PC-3 (cell line): ENCODE measurements at places on chromosomes 4 and X. TPM values are rescaled to one million over a fixed set of nuclear protein-coding genes. Genes with fewer than 3 reads are reported as not detected.
A peak's percentile ranks its signal among the peaks of the same experiment; 100 is the strongest.

Gene OPRPN
- not detected in 2 replicates for total RNA-seq

DNA sequence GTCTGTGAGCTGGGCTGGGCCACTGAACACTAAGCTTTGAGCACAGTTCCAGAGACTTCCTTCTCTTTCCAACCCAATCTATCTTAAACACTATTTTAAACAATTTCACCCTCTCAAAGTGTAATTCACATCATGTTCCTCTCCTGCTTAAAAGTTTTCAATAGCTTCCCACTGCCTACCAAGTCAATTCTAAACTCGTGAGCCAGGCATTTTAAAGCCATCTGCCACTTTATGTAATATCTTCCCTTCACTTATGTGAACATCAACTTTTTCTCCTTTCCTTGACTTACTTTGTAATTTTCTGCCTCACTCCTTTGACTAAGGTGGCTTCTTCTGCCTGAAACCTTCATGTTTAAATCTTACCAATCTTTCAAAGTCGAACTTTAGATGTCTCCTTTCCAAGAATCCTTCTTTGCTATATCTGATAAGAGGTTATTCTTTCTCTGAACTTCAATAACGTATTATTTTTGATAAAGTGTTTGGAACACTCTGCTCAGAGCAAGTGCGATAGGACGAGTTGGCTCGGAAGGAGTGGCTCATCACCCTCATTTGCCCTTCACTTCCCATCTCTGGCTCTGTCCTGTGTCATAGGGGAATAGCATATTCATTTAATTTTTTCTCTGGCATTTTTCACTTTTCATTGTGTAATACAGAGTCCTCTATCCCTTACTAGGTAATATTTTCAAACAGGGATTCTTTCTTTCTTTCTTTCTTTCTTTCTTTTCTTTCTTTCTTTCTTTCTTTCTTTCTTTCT is 13.0 kb upstream of the SPARCL1 start:
- no peak for DNase-seq

DNA sequence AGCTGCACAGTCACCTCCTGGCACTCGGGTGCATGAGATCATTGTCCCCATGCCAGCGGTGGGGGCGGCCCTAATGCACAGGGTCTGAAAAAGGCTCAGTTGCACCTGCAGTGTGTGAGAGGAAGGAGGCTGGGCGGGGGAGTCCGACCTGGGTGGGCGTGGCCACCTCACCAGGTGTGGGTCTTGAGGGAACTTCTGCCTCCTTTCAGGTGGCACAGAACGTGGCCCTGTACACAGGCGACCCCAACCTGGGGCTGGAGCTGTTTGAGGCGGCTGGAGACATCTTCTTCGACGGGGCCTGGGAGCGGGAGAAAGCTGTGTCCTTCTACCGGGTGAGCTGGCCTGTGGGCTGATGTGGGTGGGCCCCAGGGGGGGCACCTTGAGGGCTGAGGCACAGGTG is 34.3 kb upstream of the HTRA3 start:
- DNase-seq: no peak

DNA sequence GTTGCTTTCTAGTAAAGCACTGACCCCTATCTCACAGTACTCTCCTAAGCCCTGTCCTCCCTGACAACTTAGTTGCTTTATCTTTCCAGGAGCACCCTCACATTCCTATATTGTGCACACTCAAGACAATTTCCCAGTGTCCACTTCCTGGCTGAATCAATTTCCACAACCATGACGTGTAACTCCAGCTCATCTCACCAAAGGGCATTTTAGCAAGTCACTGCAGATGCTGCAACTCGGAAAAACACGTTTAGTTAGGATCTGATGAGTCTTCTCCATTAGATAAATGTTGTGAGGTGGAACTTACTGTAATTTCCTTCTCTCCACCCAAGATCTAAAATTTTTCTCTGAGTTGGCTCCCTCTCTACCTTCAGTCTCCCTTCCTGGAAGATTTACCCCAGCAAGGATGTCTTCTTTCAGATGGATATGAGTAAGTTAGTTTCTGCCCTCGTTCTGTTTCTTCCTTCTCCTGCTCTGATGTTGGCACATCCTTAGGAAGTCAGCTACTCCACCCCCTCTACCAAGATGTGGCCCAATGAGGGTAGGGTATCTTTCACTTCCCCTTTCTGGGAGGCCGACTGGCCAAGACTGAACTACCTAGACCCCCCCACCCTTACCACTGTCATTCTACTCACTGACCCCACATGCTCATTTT is 28.8 kb upstream of the IL13RA1 start:
- peak; percentile 32 for DNase-seq

Gene LAS1L
- total RNA-seq: 69.0 and 78.4 TPM in 2 replicates

DNA sequence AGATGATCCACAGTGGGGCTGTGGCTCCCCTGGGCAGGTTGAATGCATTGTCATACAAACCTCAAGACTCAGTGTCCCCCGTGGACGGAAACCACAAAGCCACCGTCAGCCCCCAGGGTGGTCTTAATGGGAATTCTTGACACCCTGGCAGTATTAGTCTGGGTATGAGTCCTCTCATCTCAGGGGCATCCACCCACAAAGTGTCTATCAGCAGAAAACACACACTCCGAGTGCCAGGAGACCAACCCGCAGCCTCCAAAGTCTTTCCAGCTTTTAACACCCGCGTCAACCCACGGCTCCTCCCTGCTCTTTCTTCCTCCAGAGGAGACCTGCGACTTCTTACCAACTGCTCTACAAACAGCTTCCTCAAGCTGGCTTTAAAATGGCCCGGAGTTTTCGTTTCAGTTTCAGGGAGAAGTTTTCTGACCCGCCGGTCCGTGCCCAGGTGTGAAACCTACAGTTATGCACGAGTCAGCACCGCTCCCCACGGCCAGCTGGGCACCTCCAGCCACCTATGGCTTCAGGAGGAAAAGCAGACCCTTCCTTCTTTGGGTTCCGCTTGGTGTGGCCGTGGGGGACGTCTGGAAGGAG is 14.4 kb upstream of the ASMTL start:
- no peak for DNase-seq

GRCh38 chr4:6548882-6549230 is 26.1 kb upstream of the MAN2B2 start:
- no peak for DNase-seq

- DNase-seq: no peak
Measured at GRCh38 chr4:27062256-27062655, 201.6 kb downstream of the STIM2 start.

DNA sequence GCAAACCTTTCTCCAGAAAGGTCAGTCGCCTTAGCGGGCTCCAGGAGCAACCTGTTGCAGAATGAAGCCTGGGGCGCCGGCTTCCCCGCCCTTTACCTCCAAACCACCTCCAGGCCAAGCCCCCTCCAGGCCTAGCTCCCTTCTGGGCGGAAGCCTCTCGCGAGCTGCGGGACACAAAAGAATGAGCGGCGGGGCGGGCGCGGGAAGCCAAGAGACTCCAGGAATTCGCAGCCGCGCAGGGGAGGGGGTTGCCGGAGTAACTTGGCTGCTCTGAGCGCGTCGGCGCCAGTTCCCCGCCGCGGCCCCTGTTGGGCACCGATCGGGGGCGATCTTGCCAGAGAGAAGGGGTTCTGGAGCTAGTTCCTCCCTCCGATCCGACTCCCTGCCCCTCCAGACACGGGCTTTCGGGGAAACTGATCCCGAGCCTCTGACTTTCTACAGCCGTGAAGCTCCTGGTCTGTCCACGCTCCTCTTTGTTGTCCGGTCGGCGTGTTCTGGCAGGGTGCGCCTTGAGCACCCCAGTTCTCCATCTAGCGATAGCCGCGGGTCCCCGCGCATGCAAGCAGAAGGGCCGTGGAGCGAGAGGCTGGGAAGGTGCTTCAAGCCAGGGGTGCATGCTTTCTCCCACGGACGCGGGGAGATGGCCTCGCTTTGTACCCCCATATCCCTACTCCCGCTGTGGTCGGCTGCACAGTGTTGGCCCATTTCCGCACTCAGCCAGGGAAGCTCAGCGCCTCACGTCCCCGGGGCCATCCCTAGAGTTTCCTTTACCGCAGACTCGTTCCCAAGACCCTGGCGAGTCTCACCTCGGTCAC is 1.2 kb downstream of the PROM1 start:
- no peak for DNase-seq

Gene LANCL3
- 0.26 and 0.52 TPM in 2 replicates for total RNA-seq

Gene BDH2
- 10.5 and 16.0 TPM in 2 replicates for total RNA-seq

DNA sequence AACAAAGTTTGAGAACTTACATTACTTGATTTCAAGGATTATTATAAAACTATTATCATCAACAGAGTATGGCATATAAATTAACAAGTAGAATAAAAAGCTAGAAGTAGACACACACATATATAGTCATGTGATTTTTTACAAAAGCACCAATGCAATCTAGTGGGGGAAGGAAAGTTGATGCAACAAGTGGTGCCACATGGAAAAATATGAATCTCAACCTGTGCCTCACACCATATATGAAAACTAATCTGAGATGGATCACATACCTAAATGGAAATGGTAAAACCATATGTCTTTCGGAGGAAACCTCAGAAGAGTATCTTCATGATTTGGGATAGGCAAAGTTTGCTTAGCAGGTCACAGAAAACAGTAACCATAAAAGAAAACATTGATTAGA is 34.9 kb upstream of the USP9X start:
- no peak for DNase-seq

DNA sequence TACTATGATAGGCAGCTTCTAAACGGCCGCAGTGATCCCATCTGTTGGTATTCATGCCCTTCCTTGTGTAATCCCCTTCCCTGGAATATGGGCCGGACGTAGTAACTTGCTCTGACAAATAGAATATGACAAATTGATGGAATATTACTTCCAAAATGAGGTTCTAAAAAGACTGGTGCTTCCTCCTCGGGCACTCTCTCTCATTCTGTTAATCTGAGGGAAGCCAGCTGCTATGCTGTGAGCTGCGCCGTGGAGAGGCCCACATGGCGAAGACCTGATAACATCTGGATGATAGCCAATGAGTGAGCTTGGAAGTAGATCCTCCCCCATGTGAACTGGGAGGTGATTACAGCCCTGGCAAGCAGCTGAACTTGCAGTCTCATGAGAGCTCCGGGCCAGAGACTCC is 27.2 kb upstream of the SLC25A4 start:
- no peak for DNase-seq

- DNase-seq: peak; percentile 71
Measured at GRCh38 chr4:87120411-87121162, 99.8 kb downstream of the KLHL8 start.

DNA sequence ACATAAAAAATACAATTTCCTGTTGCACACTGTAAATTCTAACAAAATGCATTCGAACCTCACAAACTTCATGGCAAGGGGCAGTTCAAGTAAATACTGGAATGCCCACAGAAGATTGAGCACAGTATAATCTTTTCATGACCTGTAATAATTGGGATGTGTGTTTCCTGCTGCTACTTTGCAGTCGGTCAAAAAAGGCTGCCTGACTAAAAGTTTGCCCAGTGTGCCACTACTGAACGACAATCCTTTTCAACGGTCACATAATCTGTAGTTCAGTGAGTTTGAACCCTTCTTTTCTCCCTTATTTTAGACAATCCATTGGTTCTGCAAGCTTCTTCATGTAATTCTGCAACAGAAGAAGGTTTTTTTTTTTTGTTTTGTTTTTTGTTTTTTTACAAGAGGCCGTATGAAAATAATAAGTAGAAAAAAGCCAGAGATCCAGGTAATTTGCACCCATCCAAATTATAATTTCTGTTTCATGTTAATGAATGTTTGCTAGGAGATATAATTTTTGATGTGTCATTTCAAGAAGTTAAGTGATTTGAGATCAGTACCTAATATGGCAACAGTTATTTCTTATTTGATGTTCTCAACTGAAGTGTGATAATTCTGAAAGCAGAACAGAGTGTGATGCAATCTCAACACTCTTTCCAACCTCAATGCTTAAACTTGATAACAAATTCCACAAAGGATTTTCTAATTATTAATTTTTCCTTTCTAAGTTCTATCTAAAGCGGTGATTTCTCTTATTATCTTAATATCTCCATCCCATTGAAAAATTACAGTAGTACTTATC is 237.6 kb downstream of the FSTL5 start:
- DNase-seq: no peak

Gene RPL39
- total RNA-seq: 869 and 1,578 TPM in 2 replicates

DNA sequence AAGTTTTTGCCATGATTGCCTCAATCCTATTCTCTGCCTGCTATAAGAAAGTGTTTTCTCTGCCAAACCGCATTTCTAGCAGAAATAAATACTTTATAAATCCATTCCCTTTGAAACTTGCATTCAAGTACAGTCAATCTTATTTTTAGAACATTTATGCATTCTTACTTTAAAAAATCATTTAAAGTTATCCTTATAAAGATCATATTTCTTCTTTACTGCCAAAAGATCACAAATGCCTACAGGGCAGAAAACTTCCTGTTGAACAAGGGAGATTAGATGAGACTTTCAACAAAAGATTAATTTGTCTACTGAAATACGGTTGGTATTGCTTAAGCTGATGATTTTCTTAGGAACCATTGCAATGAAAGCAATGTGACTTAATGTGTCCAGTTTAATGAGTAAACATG is 207.2 kb upstream of the SLIT2 start:
- peak; percentile 69 for DNase-seq

DNA sequence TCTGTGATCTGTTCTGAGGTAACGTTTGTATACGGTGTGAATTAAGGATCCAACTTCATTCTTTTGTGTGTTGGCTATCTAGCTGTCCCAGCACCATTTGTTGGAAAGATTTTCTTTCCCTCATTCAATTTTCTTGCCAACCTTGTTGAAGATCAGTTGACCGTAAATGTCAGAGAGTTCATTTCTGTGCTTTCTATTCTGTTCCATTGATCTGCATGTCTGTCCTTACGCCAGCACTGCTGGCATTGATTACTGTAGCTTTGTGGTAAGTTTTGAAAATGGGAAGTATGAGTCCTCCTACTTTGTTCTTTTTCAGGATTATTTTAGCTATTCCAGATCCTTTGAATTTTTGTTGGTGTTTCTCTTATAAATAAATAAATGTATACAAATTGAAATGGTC is 60.8 kb downstream of the MTMR1 start:
- DNase-seq: no peak

DNA sequence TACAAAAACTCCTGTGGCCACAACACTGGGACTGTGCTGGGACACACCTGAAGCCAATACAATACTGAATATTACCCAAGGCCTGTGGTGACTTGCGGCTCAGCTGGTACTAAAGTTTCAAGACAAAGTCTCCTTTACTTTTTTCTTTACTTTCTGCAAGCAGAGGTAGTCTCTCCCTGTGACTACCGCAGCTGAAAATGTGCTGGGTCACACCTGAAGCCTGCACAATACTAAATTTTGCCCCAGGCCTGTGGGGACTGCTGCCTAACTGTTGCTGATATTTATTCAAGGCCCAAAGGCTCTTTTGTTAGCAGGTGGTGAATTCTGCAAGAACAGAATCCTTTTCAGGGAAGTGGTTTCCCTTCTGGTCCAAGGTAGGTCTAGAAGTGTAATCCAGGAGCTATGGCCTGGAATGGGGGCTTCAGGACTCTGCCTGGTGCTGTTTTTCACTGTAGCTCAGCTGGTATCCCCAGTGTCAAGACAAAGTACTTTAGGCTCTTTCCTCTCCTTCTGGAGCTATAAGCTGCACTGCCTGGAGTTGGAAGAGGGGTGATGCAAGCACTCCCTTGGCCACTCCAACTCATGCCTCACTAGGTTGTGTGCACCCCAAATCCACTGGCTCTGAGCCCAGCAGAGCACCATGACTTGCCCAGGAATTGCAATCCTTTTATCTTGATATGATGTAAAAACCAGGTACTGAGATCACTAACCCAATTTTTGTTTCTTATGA is 489.4 kb downstream of the TECRL start:
- DNase-seq: peak; percentile 9
